ENCODE measurements at places on chromosomes 2 and 18.

GRCh38 chr2:158297120-158297519, 159.4 kb downstream of the CCDC148 start:
- no peak for DNase-seq

GRCh38 chr2:201130524-201131186, 14.7 kb downstream of the CFLAR start:
- DNase-seq, result peak; percentile 48

- no peak for DNase-seq
Observed at GRCh38 chr2:112134120-112134519, 4.1 kb upstream of the FBLN7 start.

DNA sequence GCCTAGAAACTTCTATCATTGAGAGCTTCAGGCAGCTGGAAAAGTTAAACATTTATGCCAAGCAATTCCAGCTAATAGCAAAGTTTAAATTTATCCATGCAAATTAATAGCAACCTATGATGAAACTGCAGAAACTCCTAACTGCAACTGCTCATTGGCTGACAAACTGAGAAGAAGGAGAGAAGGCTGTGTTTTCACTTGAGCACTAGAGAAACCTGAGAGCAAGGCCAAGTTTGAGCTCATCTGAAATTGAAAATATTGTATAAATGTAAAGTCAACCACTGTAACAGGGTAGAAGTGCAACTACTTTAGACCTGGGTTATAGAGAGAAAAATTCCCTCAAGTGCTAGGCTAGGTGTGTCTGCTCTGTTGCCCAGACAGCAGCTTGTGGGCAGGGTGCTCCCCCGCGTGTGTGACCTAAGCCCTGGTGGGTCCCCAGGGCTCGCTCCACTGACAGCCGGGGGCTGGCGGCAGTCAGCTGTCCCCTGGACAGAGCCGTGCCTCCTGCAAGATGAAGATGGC, 50.2 kb downstream of the CABYR start:
- DNase-seq, result no peak

DNA sequence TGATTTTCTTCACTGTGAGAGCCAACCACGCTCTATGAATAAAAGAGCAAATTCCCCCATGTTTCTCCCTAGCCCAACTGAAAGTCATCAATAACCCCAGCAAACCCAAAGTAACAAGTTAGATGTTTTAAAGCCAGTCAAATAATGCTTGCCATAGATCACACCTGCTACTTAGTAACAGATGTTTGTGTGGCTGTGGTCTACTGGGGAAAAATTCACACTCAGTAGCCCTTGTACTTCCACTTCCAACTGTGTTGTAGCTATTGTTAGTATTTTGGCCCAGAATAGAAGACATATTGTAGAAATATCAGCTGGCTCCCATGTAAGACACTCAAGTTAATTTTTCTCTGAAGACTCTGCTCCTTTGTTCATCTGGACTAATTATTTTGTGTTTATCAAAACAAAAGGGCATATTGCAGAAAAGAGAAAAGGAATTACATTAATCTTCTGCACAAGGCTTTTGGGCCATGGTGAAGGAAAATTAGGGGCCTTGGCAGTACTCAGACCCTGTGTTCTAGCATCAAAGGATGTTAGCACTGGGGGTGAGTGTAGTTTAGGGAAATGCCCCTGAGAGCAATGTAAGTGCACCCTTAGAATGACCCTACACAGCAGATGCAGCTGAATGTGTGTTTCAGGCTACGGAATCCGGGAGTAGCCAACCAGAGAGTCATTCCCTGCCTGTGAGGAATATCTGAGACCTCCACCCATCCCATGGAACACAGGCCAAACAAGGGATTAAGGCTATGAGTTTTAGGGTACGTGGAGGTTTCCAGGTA, 521.9 kb downstream of the EPHA4 start:
- DNase-seq, result no peak

DNA sequence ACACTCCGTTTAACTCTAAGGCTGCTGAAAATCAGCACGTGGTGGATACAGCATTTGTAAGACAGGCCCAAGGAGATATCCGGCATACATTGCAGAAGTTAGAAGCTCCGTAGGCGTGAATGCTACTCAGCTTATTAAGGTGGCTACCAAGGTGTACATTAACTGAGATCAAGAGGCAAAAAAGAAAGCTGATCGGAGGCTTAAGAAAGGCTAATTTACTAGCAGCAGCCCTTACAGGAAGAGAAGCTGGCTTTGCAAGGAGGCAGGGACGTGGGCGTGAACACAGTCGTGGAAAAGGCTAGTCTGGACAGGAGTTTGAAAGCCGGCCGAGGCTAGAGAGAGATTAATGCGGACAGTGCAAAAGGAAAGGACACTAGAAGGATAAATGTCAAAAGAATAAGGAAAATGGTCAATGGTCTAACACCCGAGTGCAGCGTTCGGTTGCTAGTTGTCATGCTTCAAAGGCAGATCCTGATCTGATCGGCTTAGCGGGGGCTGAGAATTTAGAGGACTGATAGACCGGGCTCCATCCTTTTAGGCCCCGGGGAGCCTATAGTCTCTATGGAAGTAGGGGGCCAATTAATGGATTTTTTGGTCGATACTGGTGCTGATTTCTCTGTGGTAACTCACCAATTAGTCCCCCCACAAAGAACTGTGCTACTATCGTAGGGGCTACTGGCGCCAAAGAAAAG, 45.6 kb upstream of the SELENOI start:
- no peak for DNase-seq

GRCh38 chr2:54065411-54065810, 50.0 kb upstream of the ACYP2 start:
- DNase-seq, result peak; percentile 86

GRCh38 chr18:59114160-59114559, 25.5 kb upstream of the SEC11C start:
- DNase-seq, result no peak

- DNase-seq, result no peak
Observed at GRCh38 chr2:196149948-196150347, 21.4 kb downstream of the STK17B start.

DNA sequence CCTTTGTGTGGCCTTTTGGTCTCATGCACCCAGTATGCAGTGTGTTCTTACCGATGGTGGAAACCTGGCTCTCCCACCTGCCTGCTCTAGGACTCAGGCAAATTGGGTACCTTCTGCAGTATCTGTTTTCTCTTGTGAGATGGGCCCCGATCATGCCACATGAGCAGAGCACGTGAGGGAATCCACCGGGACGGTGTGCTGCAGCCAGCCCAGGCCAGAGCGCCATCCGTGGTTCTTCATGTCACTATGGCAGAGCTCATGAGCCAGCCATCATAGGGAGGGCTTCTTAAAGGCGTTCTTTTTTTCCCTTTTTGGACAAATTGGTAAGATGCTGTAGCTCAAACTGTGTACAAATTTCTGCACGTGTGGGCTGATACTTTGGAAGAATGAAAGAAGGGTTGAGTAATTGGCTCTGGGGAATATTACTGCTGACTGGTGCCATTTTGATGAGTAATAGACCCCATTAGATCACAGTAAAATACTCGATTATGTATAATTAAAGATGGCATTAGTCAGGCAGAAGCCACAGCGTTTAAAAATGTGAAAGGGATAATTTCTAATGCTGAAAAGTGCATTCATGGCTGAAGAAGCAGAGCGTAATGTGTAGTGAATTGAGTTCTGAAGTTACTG, 19.2 kb downstream of the SH3RF3 start:
- DNase-seq, result no peak

GRCh38 chr18:64659196-64659595, 510.3 kb upstream of the LINC00305 start:
- no peak for DNase-seq

GRCh38 chr2:134133622-134134312, 120.1 kb upstream of the MGAT5 start:
- no peak for DNase-seq

GRCh38 chr2:47265158-47265557, 110.0 kb upstream of the STPG4 start:
- DNase-seq, result no peak

DNA sequence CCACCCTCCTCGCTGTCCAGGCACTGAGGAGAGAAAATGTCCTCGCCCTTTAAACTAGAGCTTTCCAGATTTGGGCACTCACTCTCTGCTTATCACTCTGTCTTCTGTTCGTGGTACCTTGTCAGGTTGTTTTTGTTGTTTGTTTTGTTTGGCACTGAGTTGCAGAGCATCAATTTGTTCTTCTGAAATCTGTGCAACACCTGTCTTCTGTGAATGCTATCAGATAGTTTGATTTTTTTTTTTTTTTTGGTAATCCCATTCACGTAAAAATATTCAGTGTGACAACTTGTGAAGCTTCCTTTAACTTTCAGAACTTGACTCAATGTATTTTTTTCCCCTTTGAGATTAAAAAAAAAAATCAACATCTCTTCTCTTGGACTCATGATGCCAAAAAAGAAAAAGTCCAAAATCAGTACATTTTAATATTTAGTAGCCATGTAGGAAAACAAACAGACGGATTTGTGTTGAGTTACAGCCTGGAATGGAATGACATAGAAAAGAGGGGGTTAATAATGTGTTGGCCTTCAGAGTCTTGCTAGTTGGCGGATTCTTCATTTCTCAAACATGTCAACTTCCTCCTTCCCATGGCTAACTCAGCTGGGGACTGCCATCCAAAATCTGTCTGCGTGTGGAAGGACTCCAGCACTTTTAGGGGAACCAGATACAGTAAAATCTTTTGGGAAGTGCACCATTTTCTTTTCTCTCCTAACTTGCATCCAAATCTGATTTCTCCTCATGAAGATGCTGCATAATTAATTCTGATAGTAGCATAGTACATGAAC, 1.6 kb downstream of the TMEM178A start:
- DNase-seq, result no peak

GRCh38 chr2:165470361-165470760, 863 bp downstream of the CSRNP3 start:
- DNase-seq, result no peak

Measured in AG04450 (cell line).